ENCODE measurements at places on chromosomes 11 and 22. TPM values are rescaled to one million over a fixed set of nuclear protein-coding genes. Genes with fewer than 3 reads are reported as not detected.

- no peak for DNase-seq
Observed at GRCh38 chr22:17903564-17904295, 120.6 kb downstream of the MICAL3 start.

The ZNF280B gene
- 2.7 TPM for total RNA-seq

The MUC15 gene
- not detected for total RNA-seq

- DNase-seq = no peak
Observed at GRCh38 chr11:84673753-84674152, 953.4 kb downstream of the DLG2 start.

GRCh38 chr11:112525844-112526590, 265.4 kb upstream of the PLET1 start:
- DNase-seq = no peak

DNA sequence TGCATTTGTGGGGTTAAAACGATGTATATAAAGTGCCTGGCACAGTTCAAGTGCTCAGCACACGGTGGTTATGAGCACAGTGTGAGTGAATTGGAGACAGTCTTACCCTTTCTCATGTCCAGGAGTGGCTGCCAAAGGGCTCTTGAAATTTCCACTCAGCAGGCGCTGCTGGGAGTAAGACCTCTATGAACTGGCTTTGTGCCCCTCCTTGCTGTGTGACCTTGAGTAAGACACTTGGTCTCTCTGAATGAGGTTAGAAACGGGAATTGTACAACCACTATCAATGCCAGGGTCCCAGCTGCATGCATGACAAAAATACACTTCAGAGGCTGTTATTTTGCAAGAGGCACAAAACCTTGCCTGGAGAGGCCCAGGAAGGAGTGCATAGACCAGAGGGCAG, 86.6 kb downstream of the TSPAN18 start:
- no peak for DNase-seq

The OR5D16 gene
- not detected for total RNA-seq

The IGSF9B gene
- total RNA-seq = not detected

Measured in SJSA1 (cell line).